ENCODE measurements at places on chromosomes 2 and 18.

- no peak for DNase-seq
- no peak overlapping the region for H3K4me3 ChIP-seq
- no peaks in the 10 kb centered on the region for H3K36me3 ChIP-seq
- H3K4me1 ChIP-seq: no peaks in the 10 kb centered on the region
Observed at GRCh38 chr2:48674933-48675332, 57.3 kb downstream of the GTF2A1L start.

DNA sequence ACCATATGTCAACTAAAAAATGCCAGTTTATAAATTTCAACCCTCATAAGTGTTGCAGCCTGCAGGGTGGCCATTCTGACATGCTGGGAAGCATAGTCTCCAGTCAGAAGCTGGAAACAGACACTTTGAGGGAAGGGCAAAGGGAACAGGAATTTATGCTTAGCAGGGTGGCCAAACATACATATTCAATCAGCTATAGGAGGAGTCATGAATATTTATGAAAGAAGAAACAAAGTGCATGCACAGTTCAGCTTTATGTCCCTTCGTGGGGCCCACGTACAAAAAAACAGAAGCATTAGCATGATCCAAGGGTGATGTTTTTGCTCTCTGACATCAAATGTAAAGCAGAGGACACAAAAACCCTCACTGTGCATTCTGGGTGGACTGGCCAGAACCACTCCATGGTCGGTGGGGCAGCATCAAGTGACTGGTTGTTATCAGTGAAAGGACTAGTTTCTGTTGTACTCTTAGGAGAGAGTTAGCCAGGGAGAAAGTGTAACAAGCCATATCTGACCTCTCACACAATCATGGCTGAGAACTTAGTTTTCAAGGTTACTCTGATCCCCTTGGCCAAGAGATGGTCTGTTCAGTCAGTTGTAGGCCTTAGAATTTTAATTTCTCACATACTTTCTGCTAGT is 9.9 kb upstream of the PDE11A start:
- H3K27me3 ChIP-seq: no peaks in the 10 kb centered on the region
- no peak overlapping the region for H3K27ac ChIP-seq
- H3K4me3 ChIP-seq: no peak overlapping the region

- peaks cover 3% of the 10 kb centered on the region for H3K4me1 ChIP-seq
- peak; percentile 32 for DNase-seq
- H3K36me3 ChIP-seq: no peaks in the 10 kb centered on the region
- peaks cover 16% of the 10 kb centered on the region for H3K27me3 ChIP-seq
- no peak overlapping the region for H3K27ac ChIP-seq
- peak overlapping the region; percentile 87 for H3K4me3 ChIP-seq
Observed at GRCh38 chr18:21242780-21243401, 859 bp downstream of the GREB1L start.

GRCh38 chr2:85158559-85159273 is 25.5 kb downstream of the TCF7L1 start:
- no peak overlapping the region for H3K4me3 ChIP-seq
- no peak overlapping the region for H3K27ac ChIP-seq
- no peaks in the 10 kb centered on the region for H3K36me3 ChIP-seq
- no peak for DNase-seq

GRCh38 chr2:19312949-19313348 is 45.5 kb downstream of the OSR1 start:
- H3K27me3 ChIP-seq: no peaks in the 10 kb centered on the region
- H3K27ac ChIP-seq: no peak overlapping the region
- DNase-seq: no peak
- H3K4me1 ChIP-seq: no peaks in the 10 kb centered on the region

- no peaks in the 10 kb centered on the region for H3K36me3 ChIP-seq
- peaks cover 6% of the 10 kb centered on the region for H3K27me3 ChIP-seq
- H3K4me3 ChIP-seq: no peak overlapping the region
- H3K27ac ChIP-seq: no peak overlapping the region
- no peaks in the 10 kb centered on the region for H3K4me1 ChIP-seq
Observed at GRCh38 chr2:8049851-8050571, 631.8 kb upstream of the ID2 start.

DNA sequence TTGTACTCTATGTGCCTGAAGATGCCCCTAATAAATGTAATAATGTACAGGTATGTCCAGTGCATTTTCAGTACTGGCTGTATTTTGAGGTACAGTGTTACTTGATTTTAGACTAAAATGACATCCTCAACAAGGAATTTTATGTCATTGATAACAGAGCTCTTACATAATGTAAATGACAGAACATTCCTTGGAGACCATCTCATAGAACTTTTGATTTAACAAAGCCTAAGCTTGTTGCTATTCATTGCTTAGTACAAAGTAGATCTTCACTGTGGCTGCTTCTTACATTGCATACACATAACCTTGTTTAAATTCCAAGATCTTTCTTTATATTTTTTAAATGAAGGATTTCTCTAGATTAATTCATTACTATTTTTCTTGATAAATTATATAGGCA is 24.1 kb downstream of the DYNC1I2 start:
- H3K4me3 ChIP-seq: no peak overlapping the region
- no peaks in the 10 kb centered on the region for H3K36me3 ChIP-seq
- DNase-seq: no peak
- no peak overlapping the region for H3K27ac ChIP-seq
- H3K27me3 ChIP-seq: no peaks in the 10 kb centered on the region
- H3K4me1 ChIP-seq: peaks cover 3% of the 10 kb centered on the region

- no peak overlapping the region for H3K4me3 ChIP-seq
- no peaks in the 10 kb centered on the region for H3K4me1 ChIP-seq
- H3K36me3 ChIP-seq: no peaks in the 10 kb centered on the region
- no peaks in the 10 kb centered on the region for H3K27me3 ChIP-seq
Observed at GRCh38 chr2:17719562-17720371, 33.8 kb downstream of the SMC6 start.

DNA sequence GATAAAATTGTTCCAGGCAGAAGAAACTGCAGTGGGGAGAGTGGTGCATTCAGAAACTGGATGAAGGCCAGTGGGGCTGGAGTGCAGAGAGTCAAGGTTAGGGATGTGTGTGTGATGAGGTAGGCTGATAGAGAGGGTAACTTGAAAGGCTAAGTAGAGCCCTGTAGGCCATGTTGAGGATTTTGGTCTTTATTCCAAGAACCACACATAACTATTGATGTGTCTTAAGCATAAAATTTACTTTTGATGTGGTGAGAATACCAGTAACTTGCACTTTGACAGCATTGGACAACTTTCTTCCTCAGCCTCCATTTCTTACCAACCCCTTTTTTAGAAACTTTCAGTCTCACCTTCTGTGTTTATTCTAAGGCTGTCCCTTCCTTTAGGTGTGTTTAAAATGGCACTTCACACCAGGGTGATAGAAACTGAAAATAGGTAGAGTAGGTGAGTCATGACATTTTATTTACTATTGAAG is 22.6 kb downstream of the MTX2 start:
- H3K4me1 ChIP-seq: peaks cover 10% of the 10 kb centered on the region
- H3K4me3 ChIP-seq: no peak overlapping the region
- DNase-seq: no peak

- no peak overlapping the region for H3K4me3 ChIP-seq
- H3K27ac ChIP-seq: no peak overlapping the region
- H3K4me1 ChIP-seq: peaks cover 1% of the 10 kb centered on the region
- H3K27me3 ChIP-seq: peaks cover under 1% of the 10 kb centered on the region
- no peak for DNase-seq
Observed at GRCh38 chr2:112150851-112151250, 12.7 kb downstream of the FBLN7 start.

GRCh38 chr2:866887-867286 is 83.8 kb upstream of the SNTG2 start:
- peaks cover 5% of the 10 kb centered on the region for H3K27me3 ChIP-seq
- H3K27ac ChIP-seq: no peak overlapping the region
- H3K36me3 ChIP-seq: no peaks in the 10 kb centered on the region
- peak overlapping the region; percentile 13 for H3K4me3 ChIP-seq

GRCh38 chr2:108918941-108919341 is 70.1 kb downstream of the EDAR start:
- peaks cover 2% of the 10 kb centered on the region for H3K27me3 ChIP-seq
- no peak overlapping the region for H3K4me3 ChIP-seq
- H3K27ac ChIP-seq: no peak overlapping the region
- peaks cover 3% of the 10 kb centered on the region for H3K4me1 ChIP-seq
- no peak for DNase-seq

GRCh38 chr2:33186937-33187336 is 240.2 kb downstream of the LTBP1 start:
- DNase-seq: no peak
- H3K27me3 ChIP-seq: no peaks in the 10 kb centered on the region
- no peak overlapping the region for H3K27ac ChIP-seq
- no peak overlapping the region for H3K4me3 ChIP-seq

DNA sequence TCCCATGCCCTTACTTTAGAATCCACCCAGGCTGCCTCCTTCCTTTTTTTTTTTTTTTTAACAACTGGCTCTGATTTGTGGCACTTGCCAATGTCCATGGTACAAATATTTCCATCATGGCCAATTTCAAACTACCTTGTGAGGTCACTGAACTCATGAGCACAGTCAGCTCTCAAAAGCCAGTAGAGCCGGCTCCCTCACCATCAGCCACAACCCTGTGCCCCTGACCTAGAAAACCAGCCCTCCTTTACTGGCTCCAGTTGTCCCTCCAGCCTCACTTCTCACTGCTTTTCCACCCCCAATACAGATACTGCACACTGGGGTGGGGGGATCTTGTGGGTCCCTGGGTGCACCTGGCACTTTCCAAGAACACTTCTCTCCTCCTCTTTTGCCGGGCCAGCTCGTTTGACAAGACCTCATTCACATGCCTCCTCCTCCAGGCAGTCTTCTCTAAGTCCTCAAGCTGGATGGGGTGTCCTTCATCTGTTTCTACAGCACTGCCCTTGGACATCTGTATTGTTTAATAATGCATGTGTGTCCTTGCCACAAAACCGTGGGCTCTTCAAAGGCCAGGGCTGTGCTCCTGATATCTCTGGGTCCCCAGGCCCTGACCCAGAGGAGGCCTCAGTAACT is 35.5 kb downstream of the SDC1 start:
- DNase-seq: no peak
- H3K36me3 ChIP-seq: no peaks in the 10 kb centered on the region

DNA sequence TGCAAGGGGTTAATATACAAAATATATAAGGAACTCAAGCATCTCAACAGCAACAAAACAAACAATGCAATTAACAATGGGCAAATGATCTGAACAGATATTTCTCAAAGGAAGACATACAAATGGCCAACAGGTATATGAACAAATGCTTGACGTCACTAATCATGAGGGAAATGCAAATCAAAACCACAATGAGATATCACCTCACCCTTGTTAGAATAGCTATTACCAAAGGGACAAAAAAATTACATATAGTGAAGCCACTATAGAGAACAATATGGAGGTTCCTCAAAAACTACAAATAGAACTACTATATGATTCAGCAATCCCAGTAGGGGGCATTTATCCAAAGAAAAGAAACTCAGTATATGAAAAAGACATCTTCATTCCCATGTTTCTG is 3.8 kb upstream of the SIGLEC15 start:
- no peaks in the 10 kb centered on the region for H3K36me3 ChIP-seq
- DNase-seq: no peak
- H3K4me3 ChIP-seq: no peak overlapping the region

DNA sequence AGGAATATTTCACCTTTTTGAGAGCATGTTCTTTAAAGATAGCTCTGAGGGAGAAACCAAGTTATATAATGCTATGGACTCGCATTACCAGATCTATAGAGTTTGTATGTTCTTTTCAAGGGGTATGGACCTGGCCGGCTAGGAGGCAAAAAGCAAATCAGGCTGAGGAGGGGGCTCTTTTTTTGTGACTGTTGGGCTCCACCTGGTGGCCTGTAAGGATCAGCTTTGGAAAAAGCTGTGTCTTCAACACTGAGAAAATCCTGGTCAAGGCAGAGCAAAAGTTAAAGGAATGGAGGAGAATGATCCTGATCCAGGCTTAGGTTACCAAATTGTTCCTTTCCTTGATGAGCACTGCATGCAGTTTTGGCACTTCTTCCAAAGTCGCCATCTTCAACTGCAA is 180.5 kb downstream of the DIS3L2 start:
- H3K27ac ChIP-seq: no peak overlapping the region
- DNase-seq: peak; percentile 38
- H3K36me3 ChIP-seq: no peaks in the 10 kb centered on the region
- H3K27me3 ChIP-seq: no peaks in the 10 kb centered on the region
- H3K4me3 ChIP-seq: no peak overlapping the region

- H3K27ac ChIP-seq: no peak overlapping the region
- H3K4me3 ChIP-seq: no peak overlapping the region
- no peak for DNase-seq
- peaks cover 5% of the 10 kb centered on the region for H3K36me3 ChIP-seq
Observed at GRCh38 chr2:62382122-62382521, 123.9 kb downstream of the TMEM17 start.

GRCh38 chr2:172081221-172082022 is 3.9 kb upstream of the DLX1 start:
- peaks cover 16% of the 10 kb centered on the region for H3K4me1 ChIP-seq
- peaks cover 37% of the 10 kb centered on the region for H3K27me3 ChIP-seq
- H3K27ac ChIP-seq: no peak overlapping the region
- DNase-seq: no peak

DNA sequence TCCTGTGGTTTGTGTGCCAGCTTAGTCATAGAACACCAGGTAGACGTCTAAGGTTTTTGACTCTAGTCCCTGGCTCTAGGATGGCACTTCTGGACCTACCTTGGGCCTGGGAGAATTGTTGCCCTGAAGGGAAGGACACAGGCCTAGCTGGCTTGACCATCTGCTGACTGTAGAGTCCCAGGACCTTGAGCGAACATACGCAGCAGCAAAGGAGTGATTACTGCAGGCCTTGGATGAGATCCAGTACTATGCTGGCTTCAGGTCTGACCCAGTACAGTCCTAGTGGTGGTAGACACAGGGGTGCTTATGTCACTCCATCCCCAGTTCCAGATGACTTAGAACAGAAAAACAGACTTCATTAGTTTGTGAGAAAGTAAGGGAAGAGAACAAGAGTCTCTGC is 37.7 kb downstream of the ST8SIA3 start:
- no peak overlapping the region for H3K4me3 ChIP-seq
- H3K27me3 ChIP-seq: peaks cover 4% of the 10 kb centered on the region
- no peak for DNase-seq
- peaks cover 15% of the 10 kb centered on the region for H3K4me1 ChIP-seq
- H3K36me3 ChIP-seq: no peaks in the 10 kb centered on the region
- no peak overlapping the region for H3K27ac ChIP-seq

DNA sequence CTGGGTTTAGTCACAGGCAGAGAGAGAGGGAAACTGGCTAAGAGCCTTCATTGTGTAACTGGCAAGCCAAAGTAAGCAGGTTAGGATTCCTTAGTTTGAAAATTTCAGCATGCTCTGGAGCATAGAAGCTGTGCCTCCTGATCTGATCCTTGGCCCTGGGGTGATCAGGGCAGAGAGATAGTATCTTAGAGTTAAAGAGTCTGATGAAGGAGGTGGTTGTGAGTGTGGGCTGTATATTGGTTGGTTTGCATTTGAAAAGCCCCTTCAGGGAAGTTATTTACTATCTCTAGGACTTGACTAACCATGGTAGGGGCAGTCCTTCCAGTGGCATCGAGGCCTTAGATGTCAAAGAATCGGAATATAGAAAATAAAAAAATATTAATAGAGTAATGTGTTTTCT is 230.1 kb downstream of the CD226 start:
- DNase-seq: no peak
- no peaks in the 10 kb centered on the region for H3K27me3 ChIP-seq
- no peaks in the 10 kb centered on the region for H3K4me1 ChIP-seq

- H3K4me1 ChIP-seq: no peaks in the 10 kb centered on the region
- no peak overlapping the region for H3K4me3 ChIP-seq
- DNase-seq: no peak
- H3K36me3 ChIP-seq: peaks cover 4% of the 10 kb centered on the region
Observed at GRCh38 chr18:30775629-30776028, 266.9 kb downstream of the DSC3 start.

All from glutamatergic neuron (in vitro differentiated cells).